HFFc6 (cell line): ENCODE measurements at places on chromosomes 7 and 10.

DNA sequence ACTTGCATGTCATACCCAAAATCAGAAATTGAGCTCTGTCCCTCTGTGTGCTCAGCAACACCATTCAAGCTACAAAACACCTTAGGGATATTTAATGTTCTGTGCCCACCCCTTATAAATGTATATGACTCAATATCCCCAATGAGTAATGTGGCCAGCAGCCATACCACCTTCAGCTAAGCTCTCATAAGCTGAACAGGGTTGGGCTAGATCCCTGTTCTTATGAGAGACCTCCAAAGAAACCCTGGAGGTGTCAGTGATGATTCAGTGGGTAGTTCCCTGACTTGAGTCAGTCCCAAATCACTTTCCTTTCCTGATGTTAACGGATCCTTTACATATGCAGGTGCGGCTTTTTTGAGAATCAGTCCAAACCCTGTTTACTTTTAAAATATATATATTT lies 253.8 kb downstream of the CREB5 start:
- H3K4me1 ChIP-seq: no peaks in the 10 kb centered on the region
- no peak overlapping the region for H3K27ac ChIP-seq
- no peaks in the 10 kb centered on the region; the same call in 1 of the 2 replicates for H3K27me3 ChIP-seq
- DNase-seq: no peak

DNA sequence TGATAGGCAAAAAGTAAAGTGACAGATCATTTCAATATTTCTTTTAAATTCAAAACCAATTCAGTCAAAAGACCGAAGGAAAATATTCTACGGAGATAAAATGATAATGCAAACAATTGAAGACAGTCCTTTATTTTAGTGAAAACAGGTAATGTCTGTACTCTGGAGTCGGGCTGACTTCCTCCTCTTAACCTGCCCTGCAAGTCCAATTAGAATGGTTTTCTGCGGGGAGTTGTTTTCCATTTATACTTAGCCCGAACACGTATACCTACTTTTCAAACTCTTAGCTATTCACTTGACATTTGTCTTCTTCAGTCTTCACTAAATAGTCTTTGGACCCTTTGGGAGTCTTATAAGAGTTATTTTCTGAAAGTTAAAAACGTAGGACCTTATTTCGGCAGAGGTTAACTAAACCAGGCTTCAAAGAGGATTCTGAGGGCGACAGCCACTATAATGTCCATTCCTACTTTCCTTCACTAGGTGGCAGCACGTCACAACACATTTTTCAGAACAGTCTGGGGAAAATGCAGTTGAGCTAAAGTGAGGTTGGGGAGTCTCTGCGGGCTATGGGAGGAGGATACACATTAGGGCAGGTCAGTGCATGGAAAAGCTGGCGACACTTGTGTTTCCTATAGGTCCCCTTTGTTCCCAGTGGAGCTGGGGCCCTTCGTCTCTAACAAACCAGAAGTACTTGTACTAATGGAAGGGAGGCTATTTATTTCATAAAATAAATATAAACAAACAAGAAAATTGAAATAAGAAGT lies 472.0 kb downstream of the KCNMA1 start:
- peaks cover 7% of the 10 kb centered on the region for H3K4me1 ChIP-seq
- no peaks in the 10 kb centered on the region; the same call in 1 of the 2 replicates for H3K27me3 ChIP-seq
- peak; percentile 73 for DNase-seq
- H3K36me3 ChIP-seq: peaks cover 5% of the 10 kb centered on the region; the same call in 1 of the 2 replicates
- peak overlapping the region; percentile 58 for H3K4me3 ChIP-seq

GRCh38 chr7:134660242-134660785 lies 13.7 kb downstream of the BPGM start:
- H3K27ac ChIP-seq: peak overlapping the region; percentile 94
- H3K27me3 ChIP-seq: no peaks in the 10 kb centered on the region; the same call in none of the 2 replicates
- peaks cover 77% of the 10 kb centered on the region for H3K4me1 ChIP-seq
- DNase-seq: peak; percentile 24
- H3K36me3 ChIP-seq: peaks cover 52% of the 10 kb centered on the region

DNA sequence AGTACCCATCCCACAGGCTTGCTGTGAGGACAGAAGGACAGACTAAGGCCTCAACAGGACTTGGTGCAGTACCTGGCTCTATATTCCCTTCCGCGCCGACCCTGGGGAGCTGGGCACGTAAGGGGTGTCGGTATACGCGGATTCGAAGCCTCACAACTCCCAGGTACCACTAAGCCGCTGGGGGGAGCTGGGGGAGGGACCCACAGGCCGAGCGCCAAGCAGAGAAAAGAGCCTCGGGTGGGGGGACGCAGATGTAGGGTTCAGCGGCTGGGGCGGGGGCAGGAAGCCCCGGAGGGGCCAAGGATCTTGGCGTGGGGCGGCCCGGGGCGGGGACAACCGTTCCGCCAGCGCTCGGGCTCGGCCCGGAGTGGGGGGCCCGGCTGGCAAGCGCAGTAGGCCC lies 126.4 kb upstream of the ZNF746 start:
- H3K27ac ChIP-seq: peak overlapping the region; percentile 81
- peaks cover 34% of the 10 kb centered on the region for H3K4me1 ChIP-seq
- peaks cover 14% of the 10 kb centered on the region; the same call in 1 of the 2 replicates for H3K36me3 ChIP-seq

DNA sequence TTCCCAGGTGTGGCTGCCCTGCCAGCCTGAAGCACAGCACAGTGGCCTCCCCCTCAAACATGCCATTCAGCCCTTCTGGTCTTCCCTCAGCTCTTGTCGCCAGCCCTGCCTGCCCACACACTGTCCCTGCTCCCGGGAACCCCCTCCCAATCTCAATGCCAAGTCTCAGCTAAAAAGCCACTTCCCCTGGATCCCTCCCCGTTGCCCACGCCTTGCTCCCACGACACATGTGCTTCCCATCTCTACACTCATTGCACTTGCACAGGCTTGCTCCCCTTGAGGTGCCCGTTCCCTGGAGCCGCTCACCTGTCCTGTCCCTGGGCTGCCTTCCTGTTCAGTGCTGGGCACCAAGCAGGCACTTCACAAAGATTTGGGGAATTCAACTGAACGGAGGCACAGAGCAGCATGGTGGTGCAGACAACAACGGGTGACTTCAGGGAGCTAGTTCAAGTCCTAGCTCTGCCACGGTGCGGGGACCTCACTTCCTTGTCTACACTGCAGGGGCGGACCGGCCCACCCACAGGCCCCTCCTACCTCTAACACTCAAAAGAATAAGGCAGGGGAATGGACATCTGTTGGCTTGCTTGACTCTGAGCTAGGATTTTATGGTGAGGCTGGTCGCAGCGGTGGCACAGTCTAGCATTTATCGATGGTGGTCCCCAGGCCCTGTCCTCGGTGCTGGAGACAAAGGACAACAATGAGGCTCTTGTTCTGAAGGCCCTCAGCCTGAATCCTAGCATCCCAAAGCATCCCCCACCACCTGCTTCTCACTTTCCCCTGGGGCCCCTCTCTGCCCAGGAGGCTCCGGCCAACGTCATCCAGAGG lies 18.4 kb downstream of the RGS10 start:
- peaks cover 3% of the 10 kb centered on the region; the same call in 1 of the 2 replicates for H3K27me3 ChIP-seq
- peaks cover 58% of the 10 kb centered on the region for H3K4me1 ChIP-seq
- DNase-seq: no peak

GRCh38 chr7:191105-191980 lies 1.0 kb upstream of the FAM20C start:
- peaks cover 36% of the 10 kb centered on the region for H3K4me1 ChIP-seq
- H3K27me3 ChIP-seq: peaks cover 2% of the 10 kb centered on the region; the same call in 1 of the 2 replicates
- peak; percentile 63 for DNase-seq
- H3K4me3 ChIP-seq: peak overlapping the region; percentile 92
- H3K27ac ChIP-seq: peak overlapping the region; percentile 80

DNA sequence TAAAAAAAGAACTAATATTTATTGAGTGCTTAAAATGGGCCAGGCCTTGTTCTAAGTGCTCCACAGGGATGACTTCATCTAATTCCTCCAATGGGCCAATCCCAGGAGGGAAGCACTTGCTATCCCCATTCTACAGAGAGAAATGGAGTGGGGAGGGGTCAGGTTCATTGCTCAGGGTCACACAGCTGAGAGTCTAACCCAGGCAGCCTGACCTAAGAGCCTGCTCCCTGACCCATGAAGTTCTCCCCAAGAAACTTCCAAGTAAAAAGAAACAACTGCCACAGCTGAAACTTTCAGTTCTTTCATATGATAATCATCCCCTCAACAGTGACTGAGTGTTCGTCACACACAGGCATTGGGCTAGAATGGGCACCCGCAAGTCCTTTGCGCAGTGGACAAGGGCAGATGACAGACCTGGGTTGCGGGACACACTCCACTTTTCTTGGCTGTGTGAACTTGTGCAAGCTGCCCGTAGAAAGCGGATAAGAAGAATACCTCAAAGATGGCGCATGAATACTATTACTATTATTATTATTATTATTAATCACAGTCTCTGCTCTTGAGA lies 39.7 kb downstream of the BEND7 start:
- H3K4me3 ChIP-seq: no peak overlapping the region
- peaks cover 4% of the 10 kb centered on the region; the same call in 1 of the 2 replicates for H3K27me3 ChIP-seq
- no peaks in the 10 kb centered on the region for H3K36me3 ChIP-seq
- no peak overlapping the region for H3K27ac ChIP-seq
- H3K4me1 ChIP-seq: no peaks in the 10 kb centered on the region

DNA sequence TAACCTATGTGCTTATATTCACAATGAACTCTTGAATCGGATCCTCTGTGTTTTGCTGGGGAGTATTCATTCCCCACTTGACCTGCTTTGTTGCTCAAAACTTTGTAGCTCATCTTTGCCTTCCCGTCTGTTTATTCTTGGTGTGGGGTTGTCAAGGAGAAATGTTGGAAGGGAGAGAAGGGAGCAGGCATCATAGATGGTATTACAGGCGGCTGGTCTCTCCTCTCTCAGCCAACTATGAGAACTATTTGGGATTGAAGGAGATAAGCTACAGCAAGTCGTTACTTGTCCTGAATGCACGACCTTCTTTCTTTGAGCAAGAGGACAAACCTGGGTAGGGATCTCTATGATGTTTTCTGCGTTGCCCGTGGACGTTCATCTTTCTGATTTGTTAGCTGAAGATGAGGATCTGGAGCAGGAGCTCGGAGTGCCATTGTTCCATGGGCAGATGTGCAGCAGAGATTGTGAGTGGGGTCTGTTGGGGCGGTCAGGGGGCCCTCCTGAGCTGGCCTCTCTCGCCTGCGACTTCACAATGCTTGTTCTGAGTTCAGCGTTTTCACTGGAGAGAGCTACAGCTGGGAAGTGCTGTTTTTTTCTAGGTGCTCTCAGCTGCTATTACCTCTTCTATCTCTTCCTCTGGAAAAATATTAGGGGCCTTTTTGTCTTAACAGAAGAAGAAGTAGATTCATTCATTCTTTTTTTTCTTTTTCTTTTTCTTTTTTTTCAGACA lies 126.9 kb upstream of the KLF6 start:
- H3K4me3 ChIP-seq: no peak overlapping the region
- H3K27ac ChIP-seq: no peak overlapping the region
- H3K36me3 ChIP-seq: peaks cover under 1% of the 10 kb centered on the region; the same call in 1 of the 2 replicates
- no peak for DNase-seq
- 0 out of 2 replicates have a peak, but pooled peaks cover 2% of the 10 kb centered on the region for H3K27me3 ChIP-seq
- H3K4me1 ChIP-seq: no peaks in the 10 kb centered on the region

- no peaks in the 10 kb centered on the region; the same call in 1 of the 2 replicates for H3K36me3 ChIP-seq
- no peak overlapping the region for H3K27ac ChIP-seq
- no peaks in the 10 kb centered on the region for H3K27me3 ChIP-seq
- no peak for DNase-seq
Measured at GRCh38 chr7:28627896-28628295, 215.6 kb downstream of the CREB5 start.

DNA sequence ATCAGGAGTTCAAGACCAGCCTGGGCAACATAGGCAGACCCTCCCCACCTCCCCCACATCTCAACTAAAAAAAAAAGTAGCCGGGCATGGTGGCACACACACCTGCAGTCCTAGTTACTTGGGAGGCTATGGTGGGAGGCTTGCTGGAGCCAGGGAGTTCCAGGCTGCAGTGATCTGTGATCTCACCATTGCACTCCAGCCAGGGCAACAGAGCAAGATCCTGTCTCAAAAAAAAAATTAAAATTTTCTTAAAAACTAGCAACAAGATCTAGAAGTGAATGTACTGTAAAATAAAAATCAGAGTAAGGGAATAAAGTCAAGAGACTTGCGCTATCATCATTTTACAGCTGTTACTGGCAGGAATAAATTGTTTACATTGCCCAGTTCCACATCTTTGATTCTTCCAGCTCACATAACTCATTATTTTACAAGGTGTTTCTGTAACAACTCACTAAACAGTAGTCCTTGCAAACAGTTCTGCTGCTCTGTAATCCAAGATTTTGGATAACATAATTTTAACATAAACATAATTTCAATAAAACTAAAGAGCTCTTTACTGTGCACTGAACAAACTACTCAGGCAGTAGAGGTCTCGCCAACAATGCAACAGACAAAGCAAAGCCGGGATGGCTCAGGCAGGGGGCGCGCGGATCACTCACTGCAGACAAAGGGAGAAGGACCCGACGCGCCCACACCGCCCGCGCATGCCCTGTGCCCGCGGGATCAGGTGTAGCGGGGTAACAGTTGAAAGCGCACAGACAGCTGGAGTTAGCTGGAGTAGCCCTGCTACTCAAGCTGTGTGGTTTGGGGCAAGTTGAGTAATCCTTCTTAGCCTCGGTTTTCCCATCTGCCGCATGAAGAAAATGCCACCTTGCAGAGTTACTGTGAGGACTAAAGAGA lies 73.3 kb upstream of the NFE2L3 start:
- no peak for DNase-seq
- no peaks in the 10 kb centered on the region for H3K36me3 ChIP-seq
- H3K4me3 ChIP-seq: no peak overlapping the region
- no peak overlapping the region for H3K27ac ChIP-seq
- peaks cover 9% of the 10 kb centered on the region for H3K27me3 ChIP-seq

- DNase-seq: no peak
- H3K4me3 ChIP-seq: no peak overlapping the region
- H3K27me3 ChIP-seq: peaks cover 4% of the 10 kb centered on the region
- H3K27ac ChIP-seq: no peak overlapping the region
Measured at GRCh38 chr10:26323219-26323618, 106.6 kb downstream of the GAD2 start.

GRCh38 chr7:34096198-34096651 lies 190.9 kb downstream of the BMPER start:
- peaks cover 29% of the 10 kb centered on the region for H3K36me3 ChIP-seq
- H3K27me3 ChIP-seq: peaks cover 3% of the 10 kb centered on the region
- peak; percentile 79 for DNase-seq
- peak overlapping the region; percentile 51 for H3K4me3 ChIP-seq
- peaks cover 26% of the 10 kb centered on the region for H3K4me1 ChIP-seq

- peaks cover 19% of the 10 kb centered on the region for H3K27me3 ChIP-seq
- no peak overlapping the region for H3K27ac ChIP-seq
- no peaks in the 10 kb centered on the region; the same call in 1 of the 2 replicates for H3K4me1 ChIP-seq
- no peaks in the 10 kb centered on the region for H3K36me3 ChIP-seq
Measured at GRCh38 chr7:22333680-22334141, 23.2 kb downstream of the RAPGEF5 start.
